ENCODE measurements at places on chromosomes 2 and 18.

GRCh38 chr2:239696559-239697207, 295.9 kb upstream of the HDAC4 start:
- DNase-seq, result no peak

DNA sequence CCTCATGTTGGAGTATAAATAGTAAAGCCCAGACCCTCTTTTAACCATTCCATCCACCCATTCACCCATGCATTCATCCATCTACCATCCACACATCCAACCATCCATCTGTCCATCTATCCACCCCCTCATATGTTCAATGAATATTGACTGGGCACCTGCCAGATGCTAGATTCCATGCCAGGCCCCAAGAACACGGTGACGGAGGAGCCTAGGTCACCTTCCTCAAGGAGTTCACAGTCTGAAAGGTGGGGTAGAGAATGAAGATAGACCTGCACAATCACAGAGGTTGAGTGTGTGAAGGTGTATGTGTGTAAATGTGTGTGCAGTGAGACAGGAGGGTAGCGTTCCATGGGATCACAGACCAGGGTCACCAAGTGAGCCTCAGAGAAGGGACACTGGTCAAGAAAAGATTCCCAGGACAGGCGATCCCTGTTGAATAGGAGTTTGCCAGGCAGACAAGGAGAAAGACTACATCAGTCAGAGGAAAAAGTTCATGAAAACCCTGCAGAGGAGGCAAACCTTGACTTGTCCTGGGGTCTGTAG, 287.2 kb downstream of the CYP26B1 start:
- no peak for DNase-seq

DNA sequence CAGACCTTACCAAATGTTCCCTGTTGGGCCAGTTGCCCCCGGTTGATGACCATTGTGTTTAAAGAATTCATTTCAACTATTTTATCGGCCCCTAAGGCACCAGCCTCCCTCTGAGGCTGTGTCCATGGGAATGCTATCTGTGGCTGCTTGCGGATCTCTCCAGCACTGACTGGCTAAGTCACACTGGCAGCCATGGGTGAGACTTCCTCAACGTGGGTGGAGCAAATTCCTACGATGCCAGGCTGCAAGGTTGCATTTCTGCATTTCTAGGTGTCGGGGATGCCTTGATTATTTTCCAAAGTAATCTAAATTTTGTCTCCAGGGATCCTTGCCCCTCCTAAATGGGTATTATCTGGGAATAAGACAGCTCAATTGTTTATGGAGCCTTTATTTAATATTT, 6.2 kb downstream of the CXCR4 start:
- DNase-seq, result no peak

- no peak for DNase-seq
These were observed 782 bp downstream of the FAM228B start for GRCh38 chr2:24123922-24124580.

GRCh38 chr2:123051136-123051535, 974.0 kb upstream of the CNTNAP5 start:
- DNase-seq, result no peak

- DNase-seq, result no peak
These were observed 82.8 kb upstream of the HAAO start for GRCh38 chr2:42874949-42875801.

DNA sequence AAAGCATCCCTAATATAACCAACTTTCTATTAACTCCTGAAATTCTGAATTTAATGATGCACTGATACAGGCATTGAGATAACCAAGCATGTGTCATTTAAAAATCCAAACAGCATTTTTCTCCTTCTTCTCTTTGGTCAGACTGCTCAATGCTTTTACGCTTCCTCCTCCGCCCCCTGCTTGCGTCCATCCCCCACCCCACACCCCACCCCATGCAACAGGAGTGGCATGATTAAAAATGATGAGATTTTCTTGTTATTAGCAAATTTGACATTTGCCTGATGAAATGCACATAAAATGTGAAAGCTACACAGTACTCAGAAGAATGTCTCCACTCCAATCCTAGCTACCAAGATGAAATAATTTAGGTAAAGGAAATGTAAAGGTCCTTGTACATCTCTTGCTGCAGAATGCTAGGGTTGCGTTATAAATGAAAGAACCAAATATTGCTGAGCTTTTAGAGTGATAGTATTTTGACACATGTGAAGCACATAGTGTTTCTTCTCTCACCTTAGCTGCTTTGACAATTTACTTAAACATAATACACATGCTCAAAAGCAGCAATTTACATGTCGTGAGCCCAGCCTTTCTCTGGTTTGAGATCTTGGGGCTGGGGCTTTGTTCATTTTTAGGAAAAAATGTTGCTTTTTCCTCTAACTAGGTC, 263.8 kb downstream of the MEIS1 start:
- DNase-seq, result no peak

- DNase-seq, result no peak
These were observed 1556.9 kb upstream of the NXPH2 start for GRCh38 chr2:140337061-140337460.

DNA sequence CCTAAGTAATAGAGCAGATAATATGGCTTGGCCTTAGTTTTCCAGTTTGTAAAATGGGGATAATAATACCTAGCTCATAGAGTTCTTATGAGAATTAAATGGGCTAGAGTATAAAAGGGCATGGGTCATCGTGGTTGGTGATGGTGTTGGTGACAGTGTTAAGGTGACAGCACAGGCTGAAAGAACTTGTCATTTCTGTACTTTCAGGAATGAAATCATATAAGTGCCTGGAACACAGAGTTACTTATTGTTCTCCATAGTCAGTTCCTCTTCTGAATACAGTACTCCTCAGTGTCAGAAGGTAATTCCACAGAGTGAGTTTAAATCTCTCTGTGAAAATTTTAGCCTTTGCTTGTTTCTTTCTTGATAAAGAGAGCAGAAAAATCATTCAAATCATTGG, 42.4 kb downstream of the KIF5C start:
- no peak for DNase-seq

DNA sequence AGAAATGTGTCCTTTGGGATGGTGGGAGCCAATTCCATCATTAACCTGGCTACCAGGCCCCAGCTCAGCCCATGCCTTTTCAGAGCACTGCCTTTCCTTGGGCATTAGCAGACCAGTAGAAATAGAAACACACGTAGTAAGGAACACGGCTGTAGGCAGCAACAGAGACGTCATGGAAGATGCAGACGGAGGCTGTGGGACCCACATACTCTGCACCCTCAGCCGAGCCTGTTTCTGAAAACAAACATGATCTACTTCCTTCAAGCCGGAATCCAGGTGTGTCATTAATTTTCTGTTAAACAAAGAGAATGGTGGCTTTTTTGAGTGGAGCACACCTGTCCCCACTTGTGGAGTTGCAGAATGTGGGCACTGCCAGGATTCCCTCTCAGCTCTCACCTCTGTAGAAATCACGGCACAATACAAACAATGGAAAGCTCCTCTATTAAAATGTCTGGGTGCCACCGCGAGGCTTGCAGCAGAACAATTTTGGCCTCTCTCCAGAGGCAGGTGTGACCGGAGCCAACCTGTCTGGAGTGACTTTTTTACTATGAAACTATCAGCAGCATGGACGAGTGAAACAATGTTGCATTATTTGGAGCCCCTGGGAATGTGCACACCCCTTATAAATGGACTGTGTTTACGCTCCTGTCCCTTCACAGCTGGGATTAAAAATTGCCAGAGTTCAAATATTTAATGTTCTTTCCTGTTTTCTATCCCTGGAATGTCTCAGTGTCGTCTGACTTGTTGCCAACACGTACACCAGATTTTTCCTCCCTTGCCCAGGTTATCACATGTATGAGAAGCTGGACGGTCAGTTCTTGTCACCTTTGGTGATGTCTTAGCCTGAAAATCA, 31.7 kb downstream of the SPP2 start:
- no peak for DNase-seq

DNA sequence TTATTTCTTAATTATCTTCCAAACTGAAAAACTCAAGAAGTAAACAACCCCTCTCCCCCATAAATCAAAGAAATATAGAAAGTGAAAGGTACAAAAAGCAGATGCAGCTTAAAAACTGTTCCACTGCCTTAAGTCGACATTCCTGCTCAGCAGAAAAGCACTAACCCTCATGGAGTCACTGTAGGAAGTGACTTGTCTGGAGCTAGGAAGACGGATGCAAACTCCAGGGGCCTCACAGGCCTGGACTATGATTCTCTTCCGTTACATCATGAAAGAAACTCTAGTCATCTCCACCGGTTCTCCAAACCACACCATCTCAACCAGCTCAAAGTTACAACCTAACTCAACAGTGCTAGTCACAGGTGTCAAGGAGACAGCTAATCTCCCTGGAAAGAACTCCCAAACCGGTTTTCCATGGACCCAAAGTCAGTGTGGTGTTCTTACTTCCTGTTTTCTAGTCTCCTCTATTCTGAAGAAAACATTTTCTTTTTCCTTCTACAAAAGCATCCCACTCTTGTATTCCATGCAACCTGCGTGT, 128.4 kb downstream of the PIEZO2 start:
- no peak for DNase-seq

All from CD4-positive, alpha-beta T cell treated with Interferon alpha-2 for 1 hour (primary cell).